ENCODE measurements at places on chromosomes 6 and 20. TPM values are rescaled to one million over a fixed set of nuclear protein-coding genes. Genes with fewer than 3 reads are reported as not detected.

NOX3 gene
- not detected for total RNA-seq

MYCT1 gene
- total RNA-seq: 12.5 TPM

HIVEP1 gene
- 24.8 TPM for total RNA-seq

VSX1 gene
- not detected for total RNA-seq

RAB22A gene
- 17.7 TPM for total RNA-seq

SLC22A7 gene
- total RNA-seq: not detected

RAE1 gene
- 26.9 TPM for total RNA-seq

KCNB1 gene
- total RNA-seq: 21.8 TPM

PSMG4 gene
- total RNA-seq: 24.3 TPM

LTB gene
- total RNA-seq: 1.0 TPM

EBF4 gene
- 1.6 TPM for total RNA-seq

MUC22 gene
- not detected for total RNA-seq

BPI gene
- total RNA-seq: 0.59 TPM

DOK5 gene
- 3.4 TPM for total RNA-seq

BANF2 gene
- total RNA-seq: not detected

SERAC1 gene
- 8.5 TPM for total RNA-seq

SNX3 gene
- 151 TPM for total RNA-seq

CPNE5 gene
- total RNA-seq: 5.2 TPM

AIG1 gene
- 44.2 TPM for total RNA-seq
